ENCODE measurements at places on chromosomes 1 and 21.

DNA sequence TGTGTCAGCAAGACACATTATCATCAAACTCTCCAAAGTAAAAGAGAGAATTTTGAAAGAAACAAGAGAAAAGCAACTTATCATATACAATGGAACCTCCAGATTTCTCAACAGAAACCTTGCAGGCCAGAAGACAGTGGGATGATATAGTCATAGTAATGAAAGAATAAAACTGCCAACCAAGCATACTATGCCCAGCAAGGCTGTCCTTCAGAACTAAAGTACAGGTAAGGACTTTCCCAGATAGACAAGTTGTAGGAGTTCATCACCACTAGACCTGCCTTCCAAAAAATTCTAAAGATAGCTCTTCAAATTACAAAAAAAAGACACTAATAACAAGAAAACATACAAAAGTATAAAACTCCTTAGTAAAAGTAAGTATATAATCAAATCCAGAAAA is 33.2 kb upstream of the FOXD3 start:
- no peak for DNase-seq

- DNase-seq = no peak
Measured at GRCh38 chr21:18498431-18498830, 94.8 kb upstream of the TMPRSS15 start.

DNA sequence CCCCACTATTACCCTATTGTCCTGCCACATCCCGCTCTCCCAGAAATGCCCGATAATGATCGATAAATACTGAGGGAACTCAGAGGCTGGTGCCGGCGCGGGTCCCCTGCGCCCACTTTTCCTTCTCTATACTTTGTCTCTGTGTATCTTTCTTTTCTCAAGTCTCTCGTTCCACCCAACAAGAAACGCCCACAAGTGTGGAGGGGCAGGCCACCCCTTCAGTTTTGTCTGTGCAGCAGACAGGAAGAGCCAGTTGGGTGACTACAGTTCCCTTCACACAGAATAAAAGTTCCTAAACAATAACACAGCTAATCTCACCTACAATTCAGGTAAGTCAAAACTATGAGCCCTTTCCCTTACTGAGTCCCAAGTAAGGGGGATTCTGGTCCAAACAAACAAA is 423.7 kb downstream of the SMYD3 start:
- DNase-seq = no peak

DNA sequence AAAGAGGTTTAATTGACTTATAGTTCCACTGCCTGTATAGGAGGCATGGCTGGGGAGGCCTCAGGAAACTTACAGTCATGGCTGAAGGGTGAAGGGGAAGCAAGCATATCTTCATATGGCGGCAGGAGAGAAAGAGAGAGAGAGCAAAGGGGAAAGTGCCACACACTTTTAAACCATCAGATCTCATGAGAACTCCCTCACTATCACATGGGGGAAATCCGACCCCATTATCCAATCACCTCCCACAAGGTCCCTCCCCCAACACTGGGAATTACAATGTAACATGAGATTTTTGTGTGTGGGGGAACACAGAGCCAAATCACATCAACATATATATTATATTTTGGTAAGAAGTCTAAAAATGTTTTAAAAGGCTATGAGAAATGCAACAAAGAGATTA is 27.2 kb downstream of the FABP3 start:
- no peak for DNase-seq

- DNase-seq = no peak
Measured at GRCh38 chr1:151060657-151061421, 642 bp downstream of the MLLT11 start.

DNA sequence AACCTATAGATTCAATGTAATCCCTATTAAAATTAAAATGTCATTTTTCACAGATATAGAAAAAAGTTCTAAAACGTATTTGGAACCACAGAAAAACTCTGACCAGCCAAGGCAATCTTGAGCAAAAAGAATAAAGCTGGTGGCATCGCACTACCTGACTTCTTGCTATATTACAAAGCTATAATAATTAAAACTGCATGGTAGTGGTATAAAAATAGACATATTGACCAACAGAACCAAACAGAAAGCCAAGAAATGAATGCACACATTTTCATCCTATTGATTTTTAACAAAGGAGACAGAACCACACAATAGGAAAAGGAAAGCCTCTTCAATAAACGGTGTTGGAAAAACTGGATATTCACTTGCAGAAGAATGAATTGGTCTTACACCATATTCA is 9.2 kb upstream of the SHISAL2A start:
- DNase-seq = no peak

DNA sequence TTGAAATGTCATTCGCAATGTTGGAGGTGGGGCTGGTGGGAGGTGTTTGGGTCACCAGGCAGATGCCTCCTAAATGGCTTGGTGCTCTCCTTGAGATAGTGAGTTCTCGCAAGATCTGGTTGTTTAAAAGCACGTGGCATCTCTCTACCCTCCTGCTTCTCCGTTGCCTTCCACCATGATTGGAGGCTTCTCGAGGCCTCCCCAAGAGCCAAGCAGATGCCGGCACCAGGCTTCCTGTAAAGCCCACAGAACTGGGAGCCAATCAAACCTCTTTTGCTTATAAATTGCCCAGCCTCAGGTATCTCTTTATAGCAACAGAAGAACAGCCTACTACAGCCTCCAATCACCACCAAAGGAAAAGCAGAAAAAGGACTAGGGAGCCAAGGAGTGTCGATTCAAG is 80.5 kb downstream of the PDE9A start:
- no peak for DNase-seq

GRCh38 chr1:39900662-39901463 is 854 bp downstream of the MYCL start:
- peak; percentile 42 for DNase-seq

DNA sequence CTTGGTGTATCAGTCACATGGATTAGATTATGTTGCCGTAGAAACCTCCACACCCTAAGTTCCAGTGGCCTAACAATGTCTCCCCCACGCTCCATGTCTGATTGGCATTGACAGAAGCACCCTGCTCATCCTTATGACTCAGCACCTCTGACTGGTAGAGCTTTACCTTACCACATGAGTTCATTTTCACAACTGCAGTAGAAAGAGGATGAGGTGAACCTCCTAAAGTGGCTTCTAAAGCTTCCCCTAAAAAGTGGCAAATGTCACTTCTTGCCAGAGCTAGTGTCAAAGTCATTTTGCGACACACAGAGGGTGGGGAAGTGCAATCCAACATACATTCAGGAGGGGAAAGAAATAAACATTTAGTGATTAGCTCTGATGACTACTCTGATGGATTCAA is 30.6 kb upstream of the LYPD8 start:
- no peak for DNase-seq

- DNase-seq = no peak
Measured at GRCh38 chr1:207913951-207914350, 3.0 kb upstream of the CD34 start.

GRCh38 chr1:14940285-14940870 is 213.2 kb upstream of the TMEM51 start:
- DNase-seq = no peak

- no peak for DNase-seq
Measured at GRCh38 chr21:35779690-35780570, 280.4 kb downstream of the SETD4 start.

DNA sequence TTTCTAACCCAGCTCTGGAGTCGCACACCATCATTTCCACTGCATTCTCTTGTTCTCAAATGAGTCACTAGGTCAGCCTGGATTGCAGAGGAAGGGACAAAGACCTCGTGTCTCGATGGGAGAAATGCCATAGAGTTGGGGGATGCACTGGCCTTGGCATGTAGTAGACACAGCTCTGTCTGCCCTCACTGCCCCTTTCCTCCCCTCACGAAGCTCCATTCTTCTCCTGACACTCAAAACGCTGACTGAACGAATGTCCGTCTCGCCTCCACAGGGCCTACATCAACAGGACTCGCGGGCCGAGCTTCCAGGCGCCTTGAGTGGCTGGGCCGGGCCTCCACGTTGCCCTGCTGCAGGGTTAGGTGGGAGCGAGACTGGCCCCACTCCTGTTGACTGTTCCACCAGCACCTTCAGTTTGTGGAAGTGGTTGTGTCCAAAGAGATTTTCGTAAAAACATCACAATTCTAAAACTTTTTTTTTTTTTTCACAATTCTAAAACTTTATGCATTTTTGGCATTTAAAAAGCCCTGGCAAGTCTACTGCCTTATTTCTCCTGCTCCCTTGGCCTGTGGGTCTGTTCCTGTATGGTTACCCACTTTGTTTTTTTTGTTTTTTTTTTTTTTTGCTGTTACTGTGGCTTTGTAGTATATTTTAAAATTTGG is 18.8 kb downstream of the PKNOX1 start:
- DNase-seq = no peak

GRCh38 chr1:87968197-87968955 is 639.7 kb downstream of the LMO4 start:
- no peak for DNase-seq

GRCh38 chr1:22868331-22868730 is 104.3 kb downstream of the LACTBL1 start:
- DNase-seq = no peak

GRCh38 chr1:99264201-99265021 is at the start of gene PLPPR4:
TSS of gene PLPPR4 (plus strand) at chr1:99264492. CDS start at chr1:99264594, 102 bp downstream.
- no peak for DNase-seq

DNA sequence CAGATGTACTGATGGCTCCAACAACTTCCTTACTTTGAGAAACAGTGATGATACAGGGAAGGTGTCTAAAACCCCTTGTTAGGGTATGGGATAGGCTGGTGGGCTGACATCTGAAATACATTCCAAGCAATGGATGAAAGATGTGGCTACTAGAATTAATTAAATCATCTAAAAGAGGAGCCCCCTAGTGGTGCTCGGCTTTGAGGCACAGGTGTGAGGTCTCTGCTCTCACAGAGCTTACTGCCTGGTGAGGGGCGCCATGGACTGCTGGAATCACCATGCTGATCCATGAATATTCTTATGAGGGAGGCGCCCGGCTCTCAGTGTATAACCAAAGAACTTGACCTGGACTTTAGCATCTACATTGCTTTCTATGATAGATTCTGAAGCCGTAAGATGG is 48.5 kb downstream of the GNG4 start:
- no peak for DNase-seq

DNA sequence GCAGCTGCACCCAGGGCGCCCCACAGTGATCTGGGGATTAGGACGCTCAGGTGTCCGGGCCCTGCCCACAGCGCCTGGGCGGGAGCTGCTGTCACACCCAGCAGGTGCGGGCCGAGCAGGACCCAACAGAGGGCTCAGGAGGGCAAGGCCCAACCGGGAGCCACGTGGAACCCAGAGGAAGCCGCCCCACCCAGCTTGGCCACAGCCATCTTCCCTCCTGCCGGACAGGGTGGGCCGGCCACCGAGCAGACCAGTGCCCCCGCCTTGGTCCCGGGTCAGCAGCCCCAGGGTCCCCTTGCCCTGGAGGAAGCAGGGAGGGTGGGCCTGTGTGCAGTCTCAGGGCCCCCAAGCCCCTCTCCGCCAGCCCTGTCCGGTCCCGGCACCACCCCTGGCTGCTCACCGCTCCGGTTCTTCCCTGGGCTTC is 6.3 kb upstream of the TTLL10 start:
- no peak for DNase-seq

GRCh38 chr1:166353213-166353612 is 186.4 kb upstream of the FAM78B start:
- DNase-seq = no peak

DNA sequence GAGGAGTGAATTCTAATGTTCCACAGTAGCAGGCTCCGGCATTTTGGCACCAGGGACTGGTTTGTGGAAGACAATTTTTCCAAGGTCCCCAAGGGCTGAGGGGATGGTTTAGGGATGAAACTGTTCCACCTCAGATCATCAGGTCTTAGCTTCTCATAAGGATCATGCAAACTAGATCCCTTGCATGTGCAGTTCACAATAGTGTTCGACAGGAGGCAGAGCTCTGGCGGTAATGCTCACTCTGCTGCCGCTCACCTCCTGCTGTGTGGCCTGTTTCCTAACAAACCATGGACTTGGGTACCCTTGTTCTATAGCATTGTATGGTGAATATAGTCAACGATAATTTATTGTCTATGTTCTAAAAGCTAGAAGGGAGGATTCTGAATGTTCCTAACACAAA is 16.6 kb downstream of the CRNN start:
- no peak for DNase-seq

DNA sequence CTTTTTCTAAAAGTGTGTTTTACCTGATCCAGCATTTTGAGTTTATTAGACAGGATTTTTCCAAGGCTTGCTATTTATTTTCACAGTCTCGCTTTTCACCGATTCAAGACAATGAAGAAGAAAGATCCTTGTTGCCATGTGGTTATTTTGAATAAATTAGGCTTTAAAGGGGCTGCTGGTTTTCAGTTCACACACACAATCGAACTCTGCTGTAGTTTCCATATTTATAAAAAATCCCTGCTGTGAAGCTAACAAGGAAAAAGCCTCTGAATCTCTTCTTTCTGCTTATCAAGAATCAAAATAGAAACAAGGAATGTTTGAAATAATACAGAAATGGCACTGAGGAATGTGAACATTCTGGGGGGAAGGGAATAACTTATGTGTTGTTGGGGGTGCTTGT is 102.5 kb upstream of the KAZN start:
- no peak for DNase-seq

DNA sequence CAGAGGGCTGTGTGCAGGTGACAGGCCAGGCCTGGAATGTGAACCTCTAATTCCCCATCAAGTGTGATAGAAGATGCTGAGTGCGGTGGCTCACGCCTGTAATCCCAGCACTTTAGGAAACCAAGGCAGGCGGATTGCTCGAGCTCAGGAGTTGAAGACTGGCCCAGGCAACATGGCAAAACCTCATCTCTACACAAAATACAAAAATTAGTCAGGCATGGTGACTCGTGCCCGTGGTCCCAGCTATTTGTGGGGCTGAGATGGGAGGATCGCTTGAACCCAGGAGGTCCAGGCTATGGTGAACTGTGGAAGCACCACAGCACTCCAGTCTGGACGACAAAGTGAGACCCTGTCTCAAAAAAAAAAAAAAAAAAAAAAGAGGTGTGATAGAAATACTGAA is 40.1 kb upstream of the PUM1 start:
- no peak for DNase-seq

DNA sequence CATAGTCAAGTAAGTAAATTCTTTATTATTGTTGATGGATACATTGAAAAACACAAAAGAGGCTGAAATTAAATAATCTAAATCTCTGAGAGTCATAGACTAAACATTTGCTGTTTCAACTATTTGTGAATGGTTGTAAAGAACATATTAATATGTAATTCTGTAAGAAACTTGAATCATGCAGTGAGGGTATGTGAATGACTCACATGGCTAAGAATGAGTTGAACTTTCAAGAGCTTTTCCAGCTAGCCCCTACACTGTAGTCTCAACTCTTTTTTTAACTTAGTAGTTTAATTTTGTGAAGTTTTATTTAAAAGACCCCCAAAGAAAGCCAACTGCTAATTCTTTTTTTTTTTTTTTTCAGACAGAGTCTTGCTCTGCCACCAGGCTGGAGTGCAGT is 588.1 kb downstream of the DPYD start:
- DNase-seq = no peak

DNA sequence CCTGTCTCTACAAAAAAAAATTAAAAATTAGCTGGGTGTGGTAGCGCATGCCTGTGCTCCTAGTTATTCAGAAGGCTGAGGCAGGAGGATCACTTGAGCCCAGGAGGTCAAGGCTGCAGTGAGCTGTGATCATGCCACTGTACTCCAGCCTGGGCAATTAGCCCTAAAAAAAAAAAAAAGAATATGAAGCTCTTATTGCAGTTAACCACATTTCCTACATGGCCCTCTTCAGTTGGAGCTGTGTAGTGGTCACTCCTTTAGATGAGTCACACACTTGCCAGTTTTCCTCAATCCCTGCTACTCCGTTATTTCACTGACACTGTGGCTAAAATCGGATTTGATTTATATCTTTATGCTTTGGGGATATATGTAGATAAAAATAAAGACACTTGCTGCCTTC is 11.8 kb downstream of the NFYC start:
- DNase-seq = no peak

- DNase-seq = no peak
Measured at GRCh38 chr1:44625348-44625747, 48.9 kb downstream of the TMEM53 start.
